Right lung (tissue), 10 donors: ENCODE measurements at places on chromosomes 4 and X. TPM values are rescaled to one million over a fixed set of nuclear protein-coding genes. Genes with fewer than 3 reads are reported as not detected.
A peak's percentile ranks its signal among the peaks of the same experiment; 100 is the strongest.

MECP2 gene
- polyA plus RNA-seq, result 28.5 TPM

ARX gene
- polyA plus RNA-seq, result 0.12 TPM

QDPR gene
- polyA plus RNA-seq, result 56.4 TPM

GLRA2 gene
- 0.12 TPM for polyA plus RNA-seq

CDKL2 gene
- polyA plus RNA-seq, result 5.9 TPM

DNA sequence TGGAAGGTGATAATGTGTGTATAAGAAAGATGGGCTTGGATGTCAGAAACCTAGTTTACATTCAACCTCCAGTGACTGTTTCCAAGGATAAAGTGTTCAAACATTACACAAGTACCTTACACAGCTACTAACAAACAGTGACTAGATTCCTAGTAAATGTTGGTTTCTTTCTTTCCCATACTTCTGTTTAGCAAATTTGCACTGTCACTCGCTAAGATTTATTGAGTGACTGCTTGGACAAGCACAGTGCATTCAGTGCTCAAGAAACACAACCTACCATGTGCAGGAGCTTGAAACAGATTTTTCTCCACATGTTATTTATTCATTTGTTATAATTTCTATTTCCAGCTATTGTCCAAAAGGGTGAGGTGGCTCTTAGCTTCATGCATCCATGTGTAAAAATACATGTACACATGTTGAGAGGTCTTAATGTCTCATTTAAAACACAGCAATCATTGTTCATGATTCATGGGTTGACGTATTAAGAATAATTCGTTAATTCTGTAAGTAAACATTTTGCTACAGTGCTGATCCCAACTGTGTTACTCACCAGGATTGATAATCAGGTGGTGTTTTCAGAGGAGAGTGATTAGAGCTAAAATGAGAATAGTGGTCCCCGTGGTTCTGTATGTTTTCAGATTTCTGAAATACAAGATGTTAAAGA, 153.0 kb downstream of the DCLK2 start:
- no peak for DNase-seq

GRCh38 chrX:30592831-30593230, 15.3 kb upstream of the TASL start:
- DNase-seq, result no peak

- DNase-seq, result no peak
Measured at GRCh38 chrX:24577091-24577490, 70.1 kb downstream of the PCYT1B start.

GRCh38 chrX:22105231-22105630, 73.1 kb downstream of the PHEX start:
- no peak for DNase-seq

GRCh38 chr4:145819853-145820181, 118.8 kb downstream of the ZNF827 start:
- no peak for DNase-seq

GRCh38 chr4:20445933-20446723, 194.4 kb downstream of the SLIT2 start:
- DNase-seq, result peak; percentile 66

GRCh38 chr4:82268050-82268825, 105.6 kb downstream of the HNRNPD start:
- peak; percentile 55 for DNase-seq

DNA sequence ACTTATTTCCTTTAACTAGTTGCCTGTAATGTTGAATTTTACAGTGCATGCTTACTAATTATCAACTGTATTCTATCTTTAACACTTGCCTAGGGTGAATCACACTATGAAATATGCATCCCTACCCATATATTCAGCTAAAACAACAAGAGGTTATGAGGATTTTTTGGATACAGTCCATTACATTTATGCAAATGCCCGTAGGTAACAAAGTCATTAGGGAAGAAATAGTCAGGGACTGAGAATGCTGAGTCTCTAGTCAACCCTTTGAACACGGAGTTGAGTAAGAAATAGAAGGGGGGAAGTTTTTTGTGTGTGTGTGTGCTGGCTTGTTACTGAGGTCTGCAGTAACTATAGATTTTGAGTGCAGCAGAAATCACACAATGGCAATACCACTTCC, 26.1 kb upstream of the CBLL2 start:
- no peak for DNase-seq

GRCh38 chrX:46860557-46860956, 23.7 kb downstream of the RP2 start:
- DNase-seq, result no peak
